Breast epithelium (tissue), 4 donors: ENCODE measurements at places on chromosomes 12 and 14. TPM values are rescaled to one million over a fixed set of nuclear protein-coding genes. Genes with fewer than 3 reads are reported as not detected.

GRCh38 chr12:8455727-8456360 is at the start of gene CLEC6A:
CLEC6A (plus strand) TSS chr12:8455962; CDS start chr12:8456112, 150 bp downstream.
- no peak within 1 kb of the TSS for H3K4me3 ChIP-seq
- H3K36me3 ChIP-seq = no peaks in the 10 kb centered on the region

DNA sequence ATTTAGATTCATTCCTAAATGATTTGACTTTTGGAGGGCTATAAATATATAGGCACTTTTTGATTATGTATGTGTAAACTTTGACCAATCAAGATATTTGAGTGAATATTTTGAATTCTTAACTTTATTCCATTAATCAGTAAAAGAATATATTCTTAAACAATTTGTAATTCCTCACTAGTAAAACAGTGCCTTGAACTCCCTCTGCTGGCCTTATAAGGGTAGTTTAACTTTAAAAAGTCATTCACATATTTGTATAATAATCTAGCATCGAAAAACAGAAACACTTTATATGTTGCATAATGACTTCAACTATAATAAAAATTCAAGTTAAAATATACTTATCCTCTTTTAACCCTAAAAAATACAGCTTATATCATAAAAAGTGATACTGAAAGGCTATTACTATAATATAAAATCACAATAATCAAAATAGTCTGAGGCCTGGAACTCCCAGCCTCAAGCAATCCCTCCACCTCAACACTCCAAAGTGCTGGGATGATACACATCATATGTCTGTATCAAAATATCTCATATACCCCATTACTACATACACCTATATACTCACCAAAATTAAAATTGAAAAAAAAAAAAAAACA is 31.2 kb downstream of the CCDC59 start:
- H3K4me1 ChIP-seq = no peaks in the 10 kb centered on the region
- DNase-seq = no peak
- H3K27ac ChIP-seq = no peak overlapping the region
- H3K4me3 ChIP-seq = no peak overlapping the region
- no peaks in the 10 kb centered on the region for H3K36me3 ChIP-seq
- no peaks in the 10 kb centered on the region for H3K27me3 ChIP-seq

- no peaks in the 10 kb centered on the region for H3K4me1 ChIP-seq
- H3K4me3 ChIP-seq = no peak overlapping the region
- no peaks in the 10 kb centered on the region for H3K27me3 ChIP-seq
- DNase-seq = no peak
- no peaks in the 10 kb centered on the region for H3K36me3 ChIP-seq
These were observed 115.6 kb downstream of the RBM19 start for GRCh38 chr12:113850309-113851056.

HHIPL1 gene
- 1.3 TPM for total RNA-seq
